ENCODE measurements at places on chromosomes 4 and X. TPM values are rescaled to one million over a fixed set of nuclear protein-coding genes. Genes with fewer than 3 reads are reported as not detected.

GRCh38 chr4:115501656-115502055, 388.2 kb upstream of the NDST4 start:
- no peak for DNase-seq

DNA sequence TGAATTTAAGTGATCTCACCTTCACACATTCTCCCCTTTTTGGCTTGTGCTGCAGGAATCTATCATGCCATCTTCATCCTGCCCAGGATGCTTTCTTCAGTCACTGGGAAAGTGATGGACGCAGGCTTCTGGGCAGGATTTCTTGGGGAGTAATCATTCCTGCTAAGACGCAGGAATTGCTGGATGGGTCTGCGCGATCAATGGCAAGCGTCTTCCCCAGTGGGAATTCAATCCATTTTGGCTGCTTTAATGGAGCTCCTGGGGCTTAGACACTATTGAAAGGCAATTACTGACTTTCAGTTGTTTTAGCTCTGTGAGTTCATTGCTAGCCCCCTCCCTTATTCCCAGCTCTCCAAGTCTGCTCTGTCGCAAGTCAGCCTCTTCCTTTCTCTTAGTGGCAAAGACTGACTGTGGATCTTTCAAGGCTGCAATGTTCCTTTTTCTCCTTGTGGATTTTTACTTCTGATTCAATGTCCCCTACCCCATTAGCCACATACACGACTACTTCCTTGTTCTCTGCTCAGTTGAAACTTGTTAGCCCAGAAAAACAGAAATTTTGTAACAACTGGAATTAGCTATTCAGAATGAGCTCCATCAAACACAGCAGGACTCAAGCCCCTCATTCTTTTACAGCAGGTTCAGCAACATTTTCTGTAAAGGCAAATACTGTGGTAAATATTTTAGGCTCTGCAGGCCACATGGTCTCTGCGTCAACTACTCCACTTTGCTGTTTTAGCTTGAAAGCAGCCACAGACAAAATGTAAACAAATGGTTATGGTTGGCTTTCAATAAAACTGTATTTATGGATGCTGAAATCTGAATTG, 154.9 kb downstream of the ASB9 start:
- DNase-seq, result no peak

GRCh38 chr4:138158746-138159297, 83.3 kb downstream of the SLC7A11 start:
- DNase-seq, result no peak

UGT2B10 gene
- not detected for total RNA-seq

- DNase-seq, result peak; percentile 43
These were observed 38.8 kb downstream of the GAB1 start for GRCh38 chr4:143375326-143376073.

HTT-AS gene
- not detected for total RNA-seq

TSPAN6 gene
- 114 TPM for total RNA-seq

GRCh38 chr4:140049849-140050637, 103.9 kb downstream of the MAML3 start:
- no peak for DNase-seq

- no peak for DNase-seq
These were observed 32.2 kb downstream of the PFKFB1 start for GRCh38 chrX:54961750-54962149.

BCAP31 gene
- total RNA-seq, result 113 TPM

SLC9B1 gene
- total RNA-seq, result not detected

- DNase-seq, result no peak
These were observed 168.7 kb downstream of the NR3C2 start for GRCh38 chr4:148273501-148273986.

DNA sequence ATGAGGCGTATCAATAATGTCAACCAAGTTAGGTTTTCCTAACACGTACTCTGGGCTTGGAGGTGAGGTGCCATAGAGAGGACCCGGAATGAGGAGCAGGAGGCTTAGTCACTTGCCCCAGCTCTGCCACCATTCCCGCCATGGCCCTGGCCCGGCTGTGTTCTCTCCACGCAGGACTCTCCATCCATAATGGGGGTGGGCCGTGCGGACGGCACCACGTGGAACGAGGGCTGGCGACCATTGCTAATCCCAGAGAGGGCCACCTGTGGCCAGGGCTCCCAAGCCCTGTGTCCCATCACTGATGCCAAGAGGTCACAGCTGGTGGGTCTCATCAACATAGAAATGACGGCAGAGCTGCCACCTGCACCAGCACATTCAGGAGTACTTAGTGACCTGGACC, 76.4 kb downstream of the JAKMIP1 start:
- DNase-seq, result no peak

IL15 gene
- 0.75 TPM for total RNA-seq

DNA sequence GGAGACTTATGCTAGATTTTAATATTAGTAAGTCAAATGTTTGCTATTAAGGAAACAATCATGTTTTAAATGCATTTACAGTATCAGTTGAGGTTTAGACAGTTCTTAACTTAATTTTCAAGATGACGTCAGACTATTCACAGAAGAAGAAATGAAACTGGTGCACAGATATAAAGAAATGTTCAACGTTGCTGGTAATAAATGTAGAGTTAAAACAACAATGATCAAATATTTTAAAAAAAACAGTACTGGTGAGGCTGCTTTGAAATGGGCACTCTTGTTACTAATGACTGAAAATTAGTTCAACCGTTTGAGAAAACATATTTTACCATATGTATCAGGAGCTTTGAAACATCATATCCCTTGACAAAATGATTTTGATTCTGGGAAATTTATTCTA, 44.2 kb downstream of the ABHD18 start:
- DNase-seq, result no peak

GRCh38 chr4:139184129-139184528, 7.1 kb upstream of the ELF2 start:
- no peak for DNase-seq

GRCh38 chrX:38879631-38880220, 78.5 kb downstream of the MID1IP1 start:
- peak; percentile 46 for DNase-seq

- DNase-seq, result no peak
These were observed 60.9 kb downstream of the RTL9 start for GRCh38 chrX:110419512-110419911.

GRCh38 chr4:24131954-24132673, 242.3 kb upstream of the PPARGC1A start:
- DNase-seq, result no peak

- no peak for DNase-seq
These were observed 63.7 kb downstream of the SEC24D start for GRCh38 chr4:118772081-118772766.

GRCh38 chrX:6456196-6456595, 78.7 kb downstream of the VCX3A start:
- no peak for DNase-seq

CMC4 gene
- total RNA-seq, result not detected
